ENCODE measurements at places on chromosomes 12 and 14. TPM values are rescaled to one million over a fixed set of nuclear protein-coding genes. Genes with fewer than 3 reads are reported as not detected.

DNA sequence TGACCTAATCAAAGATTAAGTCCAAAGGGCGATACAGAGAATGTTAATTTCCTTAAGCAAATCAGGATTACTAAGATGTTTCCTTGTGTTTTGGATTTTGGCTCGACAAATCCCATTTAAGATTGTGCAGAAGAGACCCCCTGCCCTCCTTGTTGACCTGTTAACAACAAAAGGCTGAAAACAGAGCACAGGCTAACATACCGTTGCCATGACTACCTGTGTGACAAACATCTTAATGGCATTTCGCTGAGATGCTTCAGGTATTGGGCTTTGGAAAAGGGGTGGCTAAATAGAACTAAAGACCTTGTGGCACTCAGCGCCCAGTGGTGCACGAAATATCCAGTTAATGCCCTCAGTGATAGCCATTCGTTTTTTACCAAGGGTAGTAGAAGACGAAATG, 1532.3 kb upstream of the TMEM132C start:
- no peak for DNase-seq

DNA sequence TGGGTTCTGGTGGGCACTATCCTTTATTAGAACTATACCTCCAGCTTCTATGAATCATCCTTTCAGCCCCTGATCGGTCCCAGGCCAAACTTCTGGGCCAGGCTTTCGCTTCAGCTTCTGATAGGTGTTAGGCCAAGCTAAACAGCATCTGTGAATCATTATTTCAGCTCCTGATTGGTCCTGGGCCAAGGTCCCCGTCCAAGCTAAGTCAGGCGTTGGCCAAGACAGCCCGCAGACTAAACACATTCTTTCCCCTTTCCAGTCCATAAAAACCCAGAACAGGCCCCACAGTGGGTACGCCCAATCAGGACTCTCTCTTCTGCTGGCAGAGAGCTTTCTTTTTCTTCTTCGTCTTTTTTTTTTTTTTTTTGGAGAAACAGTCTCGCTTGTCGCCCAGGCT, 1808.9 kb upstream of the SEL1L start:
- DNase-seq = no peak

DNA sequence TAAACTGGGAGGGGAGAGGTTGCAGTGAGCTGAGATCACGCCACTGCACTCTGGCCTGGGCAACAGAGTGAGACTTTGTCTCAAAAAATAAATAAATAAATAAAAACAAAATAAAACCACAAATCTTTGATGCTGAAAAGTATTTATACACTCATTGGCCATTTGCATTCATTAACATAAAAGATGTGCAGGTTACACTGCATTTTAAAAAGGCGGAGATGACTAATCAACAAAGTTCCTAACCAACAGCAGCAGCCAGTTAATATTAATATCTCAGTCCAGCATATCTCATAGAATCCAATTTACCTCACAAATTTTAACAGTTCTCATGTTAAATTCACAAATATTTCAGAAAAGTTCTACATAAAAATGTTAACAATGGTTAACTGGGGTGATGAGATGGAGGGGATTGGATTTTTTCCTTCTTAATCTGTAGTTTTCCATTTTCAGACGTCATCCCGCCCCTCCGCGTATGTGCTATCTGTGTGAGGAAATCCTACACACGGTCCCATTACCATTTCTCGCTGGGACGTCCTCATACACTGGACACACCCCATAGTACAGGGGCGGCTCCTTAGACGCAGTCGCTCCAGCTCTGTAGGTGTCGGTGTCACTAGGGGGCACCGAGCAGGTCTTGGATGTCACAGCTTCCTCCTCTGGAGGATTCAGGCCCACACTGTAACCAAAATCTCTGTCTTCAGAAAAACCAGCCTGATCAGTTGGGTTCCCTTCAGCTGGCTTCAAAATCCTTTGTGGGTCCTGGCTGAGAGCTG, 7.3 kb downstream of the ANKLE2 start:
- DNase-seq = no peak

- no peak for DNase-seq
Measured at GRCh38 chr12:91766454-91766853, 379.2 kb downstream of the BTG1 start.

GRCh38 chr12:40258371-40258770, 33.6 kb downstream of the LRRK2 start:
- DNase-seq = no peak

- no peak for DNase-seq
Measured at GRCh38 chr14:65948302-65948701, 535.8 kb downstream of the FUT8 start.

GRCh38 chr14:22280497-22281316, 308.3 kb downstream of the DAD1 start:
- DNase-seq = no peak

DNA sequence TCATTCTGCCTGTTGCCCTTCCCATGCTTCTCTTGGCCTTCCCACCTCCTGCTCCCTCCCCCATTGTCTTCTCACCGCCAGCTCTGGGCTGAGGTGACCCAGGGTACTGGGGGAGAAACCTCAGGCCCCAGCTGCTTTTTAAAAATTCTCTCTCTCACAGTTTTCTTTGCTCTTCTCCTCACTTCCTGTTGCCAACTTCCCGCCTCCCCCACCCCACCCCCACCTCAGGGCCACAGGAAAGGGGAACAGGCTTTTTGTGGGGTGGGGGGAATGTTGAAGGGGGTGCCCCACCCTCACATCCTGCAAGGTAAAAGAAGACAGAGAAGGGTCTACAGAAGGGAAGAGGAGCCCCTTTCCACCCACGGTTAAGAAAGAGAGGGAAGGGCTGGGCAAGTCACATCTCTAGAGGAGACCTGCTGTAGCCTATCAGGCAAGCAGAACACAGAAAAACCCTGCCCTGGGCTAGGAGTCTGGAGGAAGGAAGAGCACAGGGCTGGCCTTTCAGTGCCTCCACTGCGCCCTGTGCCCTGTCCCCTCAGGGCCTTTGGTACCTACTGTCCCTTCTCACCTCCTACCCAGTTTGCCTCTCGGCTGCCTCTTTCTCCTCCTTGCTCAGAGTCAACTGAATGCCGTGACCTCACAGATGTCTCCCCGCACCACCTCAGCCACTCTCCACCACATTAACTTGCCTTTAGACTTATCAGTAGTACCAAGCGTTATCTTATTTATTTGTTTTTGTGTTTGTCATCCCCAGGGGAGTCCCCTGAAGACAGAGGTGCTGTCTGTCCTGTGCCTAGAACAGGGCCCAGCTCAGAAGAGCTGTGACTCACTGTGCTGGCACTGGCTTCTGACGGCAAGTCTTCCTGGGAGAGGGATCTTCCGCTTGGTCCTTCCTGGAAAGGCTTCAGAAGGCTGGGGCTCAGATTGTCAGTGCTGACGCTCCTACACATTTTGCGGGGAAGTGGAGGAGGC, 1.7 kb downstream of the ARHGAP9 start:
- DNase-seq = no peak

GRCh38 chr12:68327896-68328295, 4.3 kb downstream of the MDM1 start:
- no peak for DNase-seq

- DNase-seq = no peak
Measured at GRCh38 chr14:76837524-76837923, 11.3 kb downstream of the LRRC74A start.

DNA sequence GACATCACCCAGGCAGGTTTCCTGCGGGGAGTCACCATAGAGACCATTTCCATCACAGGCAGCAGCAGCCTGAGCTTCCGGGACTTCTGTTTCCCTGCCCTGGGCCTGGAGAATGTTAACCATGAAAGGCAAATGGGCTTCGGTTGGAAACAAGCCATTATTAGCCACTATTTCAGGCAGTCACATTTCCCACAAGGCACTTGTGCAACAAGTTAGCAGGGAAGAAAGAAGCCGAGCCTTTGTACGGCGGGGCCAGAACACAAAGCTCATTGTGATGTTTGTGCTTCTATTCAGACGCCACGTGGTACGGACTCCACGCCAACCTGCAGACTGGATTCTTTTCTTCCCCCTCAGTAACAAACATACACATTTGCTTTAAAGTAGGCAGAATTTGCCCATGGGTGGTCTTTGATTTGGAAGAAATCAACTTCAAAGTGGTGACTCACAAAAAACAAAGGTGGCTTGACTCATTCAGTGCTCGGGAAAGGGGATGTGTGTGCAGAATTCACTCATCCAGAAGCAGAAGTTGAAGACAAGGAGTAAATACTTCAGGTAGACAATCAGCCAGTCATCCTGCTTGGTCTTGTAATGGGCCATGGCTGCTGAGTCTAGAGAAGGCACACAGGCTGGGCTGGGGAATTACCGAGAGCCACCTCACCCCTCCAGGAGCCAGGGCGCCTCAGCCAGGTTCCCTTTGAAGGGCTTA, 154.2 kb upstream of the PRMT8 start:
- no peak for DNase-seq

GRCh38 chr12:49873361-49873934, 30.3 kb downstream of the FAIM2 start:
- no peak for DNase-seq

- DNase-seq = no peak
Measured at GRCh38 chr12:41724216-41724615, 420.5 kb downstream of the GXYLT1 start.

DNA sequence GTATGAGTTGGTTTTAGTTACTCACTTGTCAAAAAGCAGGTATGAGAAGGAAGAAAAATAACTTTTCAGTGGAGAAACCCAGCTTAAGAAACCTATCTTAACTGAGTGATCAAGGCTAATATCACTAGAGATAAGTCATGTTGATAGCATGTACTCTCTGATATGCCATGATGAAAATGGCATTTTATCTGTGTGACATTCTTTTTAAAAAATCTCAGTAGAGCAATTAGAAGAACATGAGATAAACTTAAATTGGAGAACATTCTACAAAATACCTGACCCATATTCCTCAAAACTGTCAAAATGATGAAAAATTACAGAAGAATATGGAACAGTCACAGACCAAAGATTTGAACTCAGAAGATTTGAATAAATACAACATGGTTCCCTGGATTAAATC, 912.4 kb upstream of the ATXN7L3B start:
- DNase-seq = no peak

GRCh38 chr12:123976227-123976826, 3.3 kb downstream of the ZNF664 start:
- DNase-seq = no peak

DNA sequence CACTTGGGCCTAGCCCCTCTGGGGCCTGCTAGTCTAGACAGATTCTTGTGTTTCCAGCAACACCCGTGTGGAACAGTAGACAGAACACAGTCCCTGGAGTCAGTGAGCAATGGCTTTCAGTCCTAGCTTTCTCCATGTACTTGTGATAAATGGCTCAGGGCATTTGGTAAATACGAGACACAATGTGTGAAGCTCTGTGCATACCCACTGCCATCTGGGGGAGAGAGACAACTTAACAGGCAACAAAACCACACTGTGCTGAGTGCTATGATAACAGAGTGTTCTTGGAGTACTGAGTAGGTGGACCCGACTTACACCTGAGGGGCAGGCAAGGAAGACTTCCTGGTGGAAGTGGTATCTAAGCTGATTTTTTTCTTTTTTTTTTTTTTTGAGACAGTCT, 86.3 kb upstream of the TBX3 start:
- DNase-seq = no peak

- no peak for DNase-seq
Measured at GRCh38 chr12:32693036-32693435, 13.9 kb downstream of the DNM1L start.

GRCh38 chr12:122199484-122200355, 3.8 kb upstream of the B3GNT4 start:
- no peak for DNase-seq

GRCh38 chr14:64391113-64391725, 3.1 kb downstream of the MTHFD1 start:
- DNase-seq = no peak

DNA sequence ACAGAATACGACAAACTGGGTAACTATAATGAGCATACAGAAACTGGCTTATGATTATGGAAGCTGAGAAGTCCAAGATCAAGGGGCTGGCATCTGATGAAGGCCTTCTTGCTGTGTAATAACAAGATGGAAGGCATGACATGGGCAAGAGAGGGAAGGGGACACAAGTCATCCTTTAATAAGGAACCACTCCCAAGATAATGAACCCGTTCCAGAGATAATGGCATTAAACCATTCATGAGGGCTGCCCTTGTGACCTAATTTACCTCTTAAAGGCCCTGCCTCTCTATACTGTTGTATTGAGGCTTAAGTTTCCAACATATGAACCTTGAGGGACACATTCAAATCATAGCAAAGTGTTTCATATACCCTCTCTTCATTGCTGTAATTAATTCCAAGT, 4.6 kb upstream of the VTI1B start:
- DNase-seq = no peak

- no peak for DNase-seq
Measured at GRCh38 chr12:132618683-132619043, at the start of gene P2RX2. TSS of gene P2RX2 (plus strand) at chr12:132618776. CDS start at chr12:132618817, 41 bp downstream.

DNA sequence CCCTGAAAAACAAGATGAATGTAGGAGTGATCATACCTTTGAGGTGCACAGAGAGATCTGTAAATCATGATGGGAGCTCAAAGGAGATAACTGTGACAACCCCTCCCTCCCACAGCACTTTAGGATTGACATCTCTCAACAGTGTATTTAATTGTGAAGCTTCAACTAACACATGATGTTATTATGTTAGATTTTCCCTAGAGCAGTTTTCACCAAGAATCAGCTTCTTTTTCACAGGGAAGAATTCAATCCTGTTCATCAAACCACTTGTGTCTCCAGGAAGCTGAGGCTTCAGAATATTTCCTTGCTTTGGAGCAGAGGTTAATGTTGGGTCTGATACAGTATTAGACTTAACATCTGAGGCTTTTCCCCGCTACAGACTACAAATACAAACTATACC, 11.8 kb downstream of the RPS6KA5 start:
- no peak for DNase-seq

GRCh38 chr12:3285570-3285969, 205.4 kb upstream of the PRMT8 start:
- no peak for DNase-seq

GRCh38 chr12:112713471-112713870, 78.1 kb upstream of the RPH3A start:
- DNase-seq = no peak

DNA sequence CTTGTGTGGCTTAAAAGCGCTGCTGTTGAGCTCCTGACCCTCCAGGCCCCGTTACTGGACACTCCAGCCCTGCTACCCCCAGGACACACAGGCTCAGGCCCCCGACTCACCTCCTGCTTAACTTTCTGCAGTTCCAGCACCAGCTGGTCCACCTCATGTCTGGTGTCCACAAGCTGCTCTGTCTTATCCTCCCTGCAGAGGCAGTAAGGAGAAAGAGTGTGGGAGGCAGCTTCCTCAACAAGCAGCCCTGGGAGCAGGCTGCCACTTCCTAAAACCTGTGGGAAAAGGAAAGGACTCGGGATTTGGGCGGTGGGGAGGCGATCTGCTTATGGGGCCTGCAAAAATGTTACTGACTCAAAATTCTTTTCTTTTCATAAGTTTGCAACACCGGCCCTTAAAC, 79.2 kb downstream of the CCDC88C start:
- no peak for DNase-seq

The CLEC1B gene
- 1.4 TPM for polyA plus RNA-seq

The KCNMB4 gene
- 20.7 TPM for polyA plus RNA-seq

The FLVCR2 gene
- 7.5 TPM for polyA plus RNA-seq

The WSB2 gene
- polyA plus RNA-seq = 48.2 TPM

The KRT8 gene
- 204 TPM for polyA plus RNA-seq

The ATXN3 gene
- 37.9 TPM for polyA plus RNA-seq

The MANSC4 gene
- polyA plus RNA-seq = 0.16 TPM

The MMAB gene
- polyA plus RNA-seq = 41.5 TPM

The CMA1 gene
- 0.32 TPM for polyA plus RNA-seq

The ABCC9 gene
- polyA plus RNA-seq = 24.5 TPM

The GALNT6 gene
- 5.8 TPM for polyA plus RNA-seq

The RAB35 gene
- 43.1 TPM for polyA plus RNA-seq

The FAM181A gene
- not detected for polyA plus RNA-seq

The OR9K2 gene
- polyA plus RNA-seq = not detected

The HNRNPC gene
- polyA plus RNA-seq = 1,041 TPM

The SYT1 gene
- polyA plus RNA-seq = 22.0 TPM

The ZDHHC22 gene
- polyA plus RNA-seq = 0.42 TPM

The CLEC9A gene
- polyA plus RNA-seq = 0.38 TPM

Measured in renal cortex interstitium (tissue), 15 donors.